ENCODE measurements at places on chromosomes 11 and 22. TPM values are rescaled to one million over a fixed set of nuclear protein-coding genes. Genes with fewer than 3 reads are reported as not detected.

- peak; percentile 71 for DNase-seq
These were observed 27.1 kb downstream of the SDHD start for GRCh38 chr11:112113539-112114457.

DNA sequence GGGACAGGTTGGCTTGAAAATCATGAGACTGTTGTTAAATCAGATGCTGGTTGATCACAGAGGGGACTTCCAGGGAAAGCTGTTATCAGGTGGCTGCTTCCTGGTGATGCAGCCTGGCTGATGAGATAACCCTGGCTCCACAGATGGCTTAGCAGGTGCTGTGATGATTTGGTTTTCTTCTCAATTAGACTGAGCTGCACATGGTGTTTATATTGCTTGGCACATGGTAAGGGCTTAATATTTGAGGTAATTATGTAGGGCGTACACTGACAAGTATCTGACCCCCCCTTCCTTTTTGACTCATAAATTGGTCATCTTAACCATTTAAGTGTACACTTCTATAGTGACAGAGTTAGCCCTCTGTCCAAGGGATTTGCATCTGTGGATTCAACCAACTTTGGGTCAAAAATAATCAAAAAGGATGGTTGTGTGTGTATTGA is 7.0 kb downstream of the RPS3 start:
- DNase-seq = no peak

- no peak for DNase-seq
These were observed 110.8 kb downstream of the KCNQ1OT1 start for GRCh38 chr11:2588809-2589537.

- no peak for DNase-seq
These were observed 13.5 kb downstream of the SGSM1 start for GRCh38 chr22:24819487-24819886.

DNA sequence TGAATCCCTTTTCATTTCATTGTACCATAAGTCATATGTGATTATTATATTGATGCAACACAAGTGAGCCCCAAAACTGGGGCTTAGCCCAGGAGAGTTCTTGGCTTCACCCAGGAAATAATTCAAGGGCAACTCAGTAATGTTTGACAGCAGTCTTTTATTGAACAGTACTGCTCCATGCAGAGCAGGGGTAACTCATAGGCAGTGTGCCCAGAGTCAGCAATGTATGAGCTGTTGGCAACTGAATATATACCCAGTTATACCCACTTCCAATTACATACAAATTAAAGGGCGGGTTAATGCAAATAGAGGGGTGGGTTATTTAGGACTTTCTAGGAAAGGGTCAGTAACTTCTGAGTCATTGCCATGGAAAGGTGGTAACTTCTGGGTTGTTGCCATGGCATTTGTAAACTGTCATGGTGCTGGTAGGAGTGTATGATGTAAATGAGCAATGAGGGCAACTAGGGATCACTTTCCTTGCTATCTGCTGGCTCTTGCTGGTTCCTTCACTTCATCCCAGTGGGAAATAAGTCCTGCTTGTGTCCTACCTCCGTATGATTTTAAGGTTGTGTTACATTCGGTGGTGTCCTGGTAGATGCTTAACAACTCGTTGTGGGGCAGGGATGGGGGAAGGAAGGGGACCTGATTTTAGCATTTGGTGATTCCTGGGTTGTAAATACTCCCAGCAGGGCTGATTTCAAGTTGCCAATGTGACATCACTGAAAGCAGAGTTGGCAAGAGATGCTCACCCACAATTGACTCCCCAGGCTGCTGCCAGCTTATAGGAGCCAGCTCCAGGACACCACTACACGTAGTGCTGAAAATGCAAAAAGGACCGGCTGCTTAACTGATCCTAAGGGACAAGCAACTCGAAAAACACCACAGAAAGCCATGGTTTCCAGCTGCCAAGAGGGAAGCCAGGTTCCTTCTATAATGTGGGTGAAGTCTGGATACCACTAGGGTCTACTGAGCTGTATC is 70.1 kb downstream of the SYT9 start:
- no peak for DNase-seq

DNA sequence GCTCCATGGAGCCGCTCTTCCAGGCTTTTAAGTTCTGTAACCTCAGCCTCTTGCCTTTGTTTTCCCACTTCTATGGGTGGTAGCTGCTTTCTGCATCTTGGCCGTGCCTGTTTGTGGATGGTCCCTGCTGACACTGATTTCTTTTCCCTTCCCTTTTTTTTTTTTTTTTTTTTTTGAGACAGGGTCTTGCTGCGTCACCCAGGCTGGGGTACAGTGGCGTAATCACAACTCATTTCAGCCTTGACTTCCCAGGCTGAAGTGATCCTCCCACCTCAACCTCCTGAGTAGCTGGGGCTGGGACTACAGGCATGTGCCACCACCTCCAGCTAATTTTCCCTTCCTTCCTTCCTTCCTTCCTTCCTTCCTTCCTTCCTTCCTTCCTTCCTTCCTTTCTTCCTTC is 57.7 kb upstream of the EP300 start:
- DNase-seq = no peak

DNA sequence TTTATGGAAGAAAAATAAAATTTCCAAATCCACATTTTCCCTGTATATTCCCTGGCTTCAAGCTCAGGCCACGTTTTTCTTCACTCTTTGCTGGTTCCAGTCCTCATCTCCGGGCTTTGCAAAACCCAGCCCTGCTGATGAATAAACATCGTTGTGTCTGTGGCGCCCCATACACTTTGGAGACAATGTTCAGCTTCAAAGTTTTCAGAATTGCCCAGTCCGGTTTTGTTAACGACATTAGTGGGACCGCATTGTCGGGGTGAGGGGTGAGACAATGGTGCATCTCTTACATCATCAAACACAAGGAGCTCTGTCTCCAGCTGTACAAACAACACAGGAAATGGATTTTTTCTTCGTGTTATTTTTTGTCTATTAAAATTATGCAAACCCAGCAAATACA is 53.4 kb upstream of the HTATIP2 start:
- DNase-seq = no peak

DNA sequence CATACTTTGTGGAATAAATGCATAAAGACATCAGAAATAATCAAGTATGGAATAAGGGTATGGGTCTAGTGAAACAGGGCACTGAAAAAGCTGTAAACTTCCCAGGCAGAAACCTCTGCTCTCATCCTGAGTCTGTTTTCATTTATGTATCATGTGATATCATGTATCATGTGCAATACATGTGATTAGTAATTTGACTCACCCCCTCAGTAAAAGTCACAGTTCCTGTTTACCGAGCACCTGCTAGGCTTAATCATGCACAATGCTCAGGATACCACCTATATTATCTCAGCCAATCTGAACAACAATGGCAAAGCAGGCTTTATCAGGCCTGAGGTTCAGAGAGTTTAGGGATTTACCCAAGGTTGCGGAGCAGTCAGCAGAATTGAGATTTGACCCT is 250.6 kb upstream of the TENM4 start:
- no peak for DNase-seq

DNA sequence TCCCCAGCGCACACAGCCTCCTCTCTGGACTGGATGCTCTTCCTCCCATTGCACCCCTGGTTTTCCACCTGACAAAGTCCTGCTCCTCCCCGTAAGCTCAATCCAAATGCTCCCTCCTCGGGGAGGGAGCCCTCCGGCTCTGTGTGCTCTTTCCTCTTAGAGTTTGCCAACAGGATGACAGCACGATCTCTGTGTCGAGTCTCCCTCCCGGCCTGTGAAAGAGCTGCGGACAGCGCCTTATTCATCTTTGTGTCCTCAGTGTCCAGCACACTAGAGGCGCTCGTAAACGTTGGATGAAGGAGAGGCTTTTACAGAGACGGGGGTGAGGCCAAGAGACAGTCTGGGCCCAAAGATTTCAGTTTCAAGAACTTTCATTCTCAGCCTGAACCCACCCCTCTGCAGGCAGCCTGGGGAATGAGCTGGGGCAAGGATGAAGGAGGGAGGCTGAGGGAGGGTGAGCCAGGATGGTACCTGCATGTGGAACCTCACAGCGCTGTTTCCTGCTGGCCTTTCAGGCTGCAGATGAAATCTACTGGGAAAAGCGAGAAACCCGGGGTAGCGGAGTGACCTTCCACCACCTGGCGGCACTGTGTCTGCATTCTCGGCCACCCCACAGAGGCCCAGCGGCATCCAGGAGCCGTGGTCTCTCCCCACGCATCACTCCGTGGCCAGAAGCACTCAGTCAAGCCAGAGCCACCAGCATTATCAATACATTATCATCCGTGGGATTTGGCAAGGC is 8.5 kb upstream of the TMPRSS4 start:
- DNase-seq = no peak

DNA sequence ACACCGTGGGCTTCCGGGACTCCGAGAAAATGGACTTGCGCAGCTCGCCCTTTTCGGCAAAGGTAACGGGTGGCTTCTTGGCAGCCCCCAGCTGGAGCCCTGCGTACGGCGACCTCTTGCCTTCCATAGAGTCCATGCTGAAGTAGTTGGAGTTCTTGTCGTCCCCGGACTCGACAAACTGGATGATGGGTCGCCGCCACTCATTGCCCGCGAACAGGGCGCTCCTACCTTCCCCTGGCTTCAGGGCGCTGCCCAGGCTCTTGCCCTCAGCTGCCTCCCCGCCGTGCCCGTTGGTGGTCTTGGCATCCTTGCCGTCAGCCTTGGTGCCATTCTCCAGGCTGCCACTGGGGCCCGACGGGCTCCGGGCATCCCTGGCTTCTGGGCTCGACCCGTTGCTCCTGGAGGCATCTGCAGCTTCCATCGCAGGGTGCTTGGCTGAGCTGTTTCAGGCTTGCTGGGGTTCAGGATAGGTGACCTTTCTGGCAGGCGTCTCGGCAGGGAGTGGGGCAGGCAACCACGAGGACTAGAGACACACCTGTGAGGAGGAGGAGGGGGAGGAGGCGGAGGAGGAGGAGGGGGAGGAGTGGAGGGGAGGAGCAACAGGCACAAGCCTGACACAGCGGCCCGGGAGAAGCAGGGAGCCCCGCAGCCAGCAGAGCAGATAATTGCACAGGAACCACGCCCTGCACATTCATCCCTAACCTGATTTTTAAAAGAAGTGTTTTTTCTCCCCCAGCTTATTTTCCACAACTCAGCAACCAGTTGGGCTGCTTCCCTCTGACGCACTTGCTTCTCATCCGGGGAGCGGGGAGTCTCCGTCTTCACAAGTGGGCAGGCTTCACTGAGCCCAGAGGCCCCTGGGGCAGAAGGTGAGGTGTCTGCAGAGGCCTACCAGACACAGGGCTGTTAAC is at the start of gene TRIM29:
TSS of gene TRIM29 (minus strand) at position 503 of the 911 bp plus-strand sequence. CDS start at position 421, 82 bp downstream.
- DNase-seq = no peak

GRCh38 chr11:94938095-94939055 is 35.0 kb downstream of the CWC15 start:
- DNase-seq = peak; percentile 81

- peak; percentile 32 for DNase-seq
These were observed 10.0 kb upstream of the OR5M1 start for GRCh38 chr11:56624661-56625110.

DNA sequence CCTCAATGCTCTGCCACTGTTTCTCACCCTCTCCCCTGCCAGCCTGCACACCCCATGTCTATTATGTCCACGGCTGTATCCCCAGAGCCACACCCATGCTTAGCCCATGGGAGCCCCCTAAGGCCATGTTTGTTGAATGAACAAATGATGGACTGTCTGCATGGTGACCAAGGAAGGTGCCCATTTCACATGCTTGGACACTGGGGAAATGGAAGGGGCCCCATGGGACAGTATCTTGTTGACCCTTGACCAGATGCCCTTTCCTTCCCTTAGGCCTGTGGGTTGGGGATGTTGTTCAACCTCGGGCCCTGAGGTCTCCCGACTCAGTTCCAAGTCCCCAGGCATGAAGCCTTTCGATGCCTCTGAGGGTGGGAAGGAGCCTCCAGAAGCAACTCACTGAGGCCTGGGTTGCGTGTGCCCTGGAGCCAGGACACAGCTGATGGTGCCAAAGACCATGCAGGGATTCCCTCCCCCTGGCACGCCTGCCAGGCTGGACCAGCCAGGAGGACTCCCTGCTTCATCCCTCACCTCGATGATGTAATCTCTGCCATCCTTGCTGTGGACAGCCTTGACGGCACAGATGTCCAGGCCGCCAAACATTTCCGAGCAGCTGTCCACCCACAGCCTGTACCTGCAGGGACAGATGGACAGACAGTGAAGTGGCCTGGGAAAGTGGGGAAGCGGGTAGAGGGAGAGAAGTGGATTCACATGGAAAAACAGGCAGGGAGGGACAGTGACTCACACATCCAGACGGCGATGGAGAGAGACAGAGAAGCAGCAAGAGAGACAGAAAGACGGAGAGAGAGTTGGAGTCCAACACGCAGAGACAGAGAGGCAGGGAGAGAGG is 58.9 kb downstream of the FBXO7 start:
- peak; percentile 63 for DNase-seq

DNA sequence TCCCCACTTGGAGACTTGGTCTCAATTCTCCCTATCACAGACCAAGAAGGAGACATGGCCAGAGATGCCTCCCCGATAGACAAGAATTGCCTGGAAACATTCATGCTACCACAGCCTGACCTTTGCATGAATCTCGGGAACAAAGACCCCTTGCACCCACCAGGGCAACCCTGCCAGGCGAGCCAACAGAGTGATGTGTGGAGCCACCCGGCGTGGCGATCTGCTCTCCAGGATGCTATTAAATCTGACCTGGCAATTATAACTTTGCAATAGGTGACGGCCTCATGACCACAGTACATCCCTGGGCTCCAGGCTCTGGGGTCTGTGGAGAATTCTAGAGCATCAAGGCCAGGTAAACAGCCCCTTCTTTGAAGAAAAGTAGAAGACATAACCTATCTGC is 31.1 kb upstream of the MN1 start:
- DNase-seq = no peak

Gene CHRNA10
- 0.51 TPM for total RNA-seq

Gene GNG3
- total RNA-seq = not detected

Gene SOX6
- total RNA-seq = not detected

Gene ALX4
- total RNA-seq = not detected

Gene SLC22A25
- not detected for total RNA-seq

Gene NAALAD2
- not detected for total RNA-seq

Gene PITPNM1
- 34.5 TPM for total RNA-seq
